ENCODE measurements at places on chromosomes 7 and 10.

GRCh38 chr10:19993714-19994315, 177.6 kb downstream of the PLXDC2 start:
- no peak for DNase-seq

- DNase-seq: no peak
Observed at GRCh38 chr7:3233301-3233700, 67.8 kb upstream of the SDK1 start.

DNA sequence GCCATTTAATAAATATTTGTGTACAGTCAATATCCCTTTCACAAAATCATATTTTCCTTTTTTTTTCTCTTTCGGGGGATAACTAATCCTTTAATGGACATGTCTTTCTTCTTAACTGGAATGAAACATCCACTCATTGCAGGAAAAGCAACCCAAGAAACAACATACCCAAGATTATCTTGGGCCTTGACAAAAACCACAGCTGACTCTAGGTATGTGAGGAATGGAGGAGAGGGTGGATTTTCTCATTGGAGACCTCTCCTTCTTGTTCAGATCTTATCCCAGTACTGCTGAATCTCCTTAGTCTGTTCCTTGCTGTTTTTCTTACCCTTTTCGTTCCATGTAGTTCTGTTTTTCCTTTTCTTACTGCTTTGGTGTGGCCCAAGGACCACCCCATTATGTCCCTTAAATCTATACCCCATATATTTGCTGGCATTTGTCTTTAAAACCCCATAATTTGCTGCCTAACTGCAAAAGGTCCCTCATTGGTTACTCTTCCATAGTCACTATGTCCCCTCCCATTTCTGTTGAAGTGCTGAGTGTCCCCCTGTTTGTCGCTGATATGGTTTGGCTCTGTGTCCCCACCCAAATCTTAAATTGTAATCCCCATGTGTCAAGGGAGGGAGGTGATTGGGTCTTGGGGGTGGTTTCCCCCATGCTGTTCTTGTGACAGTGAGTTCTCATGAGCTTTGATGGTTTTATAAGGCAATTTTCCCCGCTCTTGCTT, 6.8 kb upstream of the CDK6 start:
- DNase-seq: no peak

GRCh38 chr7:999149-999879, 16.3 kb downstream of the CYP2W1 start:
- no peak for DNase-seq

GRCh38 chr7:101635484-101635883, 6.4 kb upstream of the MYL10 start:
- no peak for DNase-seq

GRCh38 chr7:99719996-99720769, 14.8 kb downstream of the CYP3A7 start:
- DNase-seq: no peak

DNA sequence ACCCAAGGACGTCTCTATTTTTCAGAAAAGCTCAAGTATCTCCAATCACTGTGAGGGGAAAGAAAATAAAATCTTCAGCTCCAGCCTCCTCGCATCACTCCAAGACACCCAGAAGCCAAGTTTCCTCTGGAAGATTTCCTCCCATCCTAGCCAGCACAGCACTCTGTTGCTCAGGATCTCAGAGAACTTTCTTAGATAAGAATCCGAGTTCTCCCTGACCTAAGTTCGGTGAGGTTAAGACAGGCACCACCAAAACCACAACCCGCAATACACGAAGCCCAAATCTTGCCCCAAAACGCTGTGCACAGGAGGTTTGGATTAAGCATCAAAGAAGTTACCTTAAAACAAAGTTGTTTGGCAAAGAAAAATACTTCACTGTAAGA, 4.2 kb downstream of the FAM53B start:
- DNase-seq: no peak

DNA sequence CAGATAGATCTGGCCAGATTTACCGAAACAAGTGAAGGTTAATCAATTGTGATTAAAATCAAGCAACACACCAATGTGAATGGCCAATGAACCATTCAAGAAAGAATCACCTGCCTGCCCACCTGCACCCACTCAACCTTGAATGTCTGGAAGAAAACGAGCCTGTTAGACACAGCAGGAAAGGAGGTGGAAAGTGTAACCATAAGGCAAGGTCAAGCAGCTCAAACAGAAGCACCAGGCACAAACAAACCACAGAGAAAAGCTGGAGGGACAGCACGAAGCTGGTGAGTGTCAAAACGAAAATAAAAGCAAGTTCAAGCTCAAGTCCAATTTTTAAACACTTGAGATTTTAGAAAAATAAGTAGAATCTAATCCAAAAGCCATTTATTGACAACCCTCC, 64.9 kb downstream of the STEAP1B start:
- DNase-seq: no peak

GRCh38 chr7:140159497-140159896, 17.3 kb downstream of the KDM7A start:
- no peak for DNase-seq

DNA sequence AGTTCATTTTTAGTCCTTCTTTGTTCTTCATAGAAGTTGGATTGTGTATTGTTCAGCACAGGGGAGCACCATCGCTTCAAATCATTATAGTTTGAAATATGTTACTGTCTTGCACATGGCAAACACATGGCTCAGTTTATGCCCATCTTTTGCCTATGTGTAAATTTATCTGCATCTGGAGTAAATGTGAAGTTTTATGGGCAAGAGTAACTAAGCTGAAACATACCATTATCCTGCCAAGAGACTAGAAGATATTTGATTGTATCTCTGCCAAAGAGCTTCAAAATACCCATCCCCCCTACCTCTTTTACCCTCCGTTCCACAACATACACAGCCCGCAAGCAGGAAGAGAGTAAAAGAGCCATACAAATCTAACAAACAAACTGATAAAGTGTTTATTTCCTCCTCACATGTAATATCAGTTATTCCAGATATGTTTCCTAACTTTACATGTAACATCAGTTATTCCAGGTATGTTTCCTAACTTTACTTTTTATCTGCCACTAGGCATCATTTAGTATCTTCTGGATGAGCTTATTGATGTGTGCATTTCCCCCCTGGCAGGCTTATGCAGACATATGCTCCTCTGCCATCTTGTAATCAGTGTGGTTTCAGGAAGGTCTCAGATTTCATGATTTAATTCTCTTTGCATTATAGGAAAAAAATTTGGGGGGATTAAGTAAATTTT, 127.7 kb downstream of the SRI start:
- DNase-seq: no peak

GRCh38 chr10:35705671-35706070, 63.6 kb upstream of the FZD8 start:
- DNase-seq: no peak

DNA sequence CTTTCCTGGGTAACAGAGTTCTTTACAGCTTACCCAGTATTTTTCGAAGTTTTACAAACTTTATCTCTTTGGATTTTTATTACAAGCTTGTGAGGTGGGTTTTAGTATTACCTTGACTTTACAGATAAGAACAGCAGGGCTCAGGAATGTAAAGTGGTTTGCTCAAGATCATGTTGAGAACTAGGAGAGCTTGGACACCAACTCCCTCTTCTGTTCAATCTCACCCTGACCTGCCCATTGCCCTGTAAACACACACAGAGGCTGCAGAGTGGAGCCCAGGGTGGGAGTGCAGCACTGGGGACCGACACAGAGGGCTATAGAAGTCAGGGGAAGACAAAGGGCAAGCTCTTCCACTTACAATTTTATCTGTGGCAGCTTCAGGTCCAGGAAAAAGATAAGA, 4.6 kb upstream of the TSPAN14 start:
- no peak for DNase-seq

GRCh38 chr10:73088304-73088703, 8.4 kb downstream of the P4HA1 start:
- DNase-seq: no peak

GRCh38 chr7:74479066-74479781, 25.5 kb downstream of the GTF2IRD1 start:
- DNase-seq: no peak
